ENCODE measurements at places on chromosomes 12 and 14. TPM values are rescaled to one million over a fixed set of nuclear protein-coding genes. Genes with fewer than 3 reads are reported as not detected.
A peak's percentile ranks its signal among the peaks of the same experiment; 100 is the strongest.

DNA sequence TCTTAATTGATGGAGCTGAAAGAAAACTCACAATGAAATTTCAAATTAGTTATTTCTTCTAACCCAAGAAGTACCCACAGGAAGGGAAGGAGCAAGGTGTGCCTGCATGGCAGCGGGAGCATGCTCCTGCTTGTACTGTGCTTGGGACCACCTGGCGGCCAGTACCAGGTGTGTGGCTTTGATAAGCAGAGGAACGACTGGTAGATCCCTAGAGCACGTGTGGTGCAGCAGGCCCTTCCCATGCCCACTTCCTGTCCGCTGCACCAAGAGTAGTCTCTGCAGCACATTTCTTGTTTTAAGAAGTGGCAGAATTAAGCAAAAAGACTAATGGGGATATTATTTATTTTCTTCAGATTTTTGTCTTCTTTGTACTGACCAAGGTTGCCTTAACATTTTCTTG is 122.3 kb upstream of the ATF1 start:
- no peak for DNase-seq

DNA sequence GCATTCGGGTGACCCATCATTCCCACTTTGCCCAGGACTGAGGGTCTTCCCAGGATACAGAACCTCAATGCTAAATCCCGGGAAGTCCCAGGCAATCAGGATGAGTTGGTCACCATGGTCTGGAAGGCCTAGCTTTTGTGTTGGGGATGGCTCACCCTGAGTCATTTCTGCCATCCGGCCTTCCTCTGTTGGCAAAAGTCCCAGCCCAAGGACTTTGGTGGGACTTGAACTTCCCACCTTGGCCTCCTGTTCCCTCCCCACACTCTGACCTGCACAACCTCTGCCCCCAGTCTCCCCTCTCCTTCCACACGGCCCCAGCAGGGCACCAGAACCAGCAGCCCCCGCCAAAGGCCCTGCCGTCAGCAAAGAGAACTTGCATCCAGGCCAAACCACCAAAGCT is 24.6 kb upstream of the NCOR2 start:
- no peak for DNase-seq

GRCh38 chr12:111238075-111238734 is 130.7 kb downstream of the PHETA1 start:
- no peak for DNase-seq

- DNase-seq, result no peak
Observed at GRCh38 chr12:13890943-13891342, 90.5 kb downstream of the GRIN2B start.

- no peak for DNase-seq
Observed at GRCh38 chr12:68768431-68768939, 22.5 kb downstream of the SLC35E3 start.

DNA sequence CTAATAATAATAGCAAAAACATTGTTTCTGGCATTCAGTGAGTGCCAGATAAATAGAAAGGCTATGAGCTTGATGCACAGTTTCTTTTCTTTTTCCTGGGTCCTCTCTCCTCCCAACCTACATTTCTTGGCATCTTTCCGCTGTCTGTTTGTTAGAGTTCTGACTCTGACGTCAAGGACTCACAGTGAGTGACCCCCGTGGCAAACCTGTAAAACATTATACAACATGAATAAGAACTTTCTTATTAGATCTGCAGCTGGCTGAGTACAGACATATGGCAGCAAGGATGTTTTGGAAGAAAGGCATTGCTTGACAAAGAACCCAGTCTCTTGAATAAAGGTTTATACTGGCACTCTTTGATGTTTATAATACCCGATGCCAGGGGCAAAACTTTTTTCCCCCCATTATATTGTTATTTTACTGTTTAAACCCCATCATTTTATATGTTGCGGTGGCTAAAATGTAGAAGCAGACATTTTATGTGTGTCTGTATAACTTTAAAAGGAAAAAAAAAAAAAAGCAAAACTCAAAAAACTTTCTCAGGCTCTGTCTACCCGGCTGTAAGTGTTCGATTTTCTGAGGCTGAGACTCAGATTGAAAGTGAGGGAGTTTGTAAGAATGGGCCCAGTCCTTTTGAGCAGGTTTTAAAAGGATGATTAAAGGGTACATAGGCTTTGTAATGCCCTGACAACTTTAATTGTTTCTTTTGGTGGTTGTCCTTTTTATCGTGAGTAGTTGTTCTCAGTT is 159.3 kb downstream of the PDE3A start:
- DNase-seq, result no peak

DNA sequence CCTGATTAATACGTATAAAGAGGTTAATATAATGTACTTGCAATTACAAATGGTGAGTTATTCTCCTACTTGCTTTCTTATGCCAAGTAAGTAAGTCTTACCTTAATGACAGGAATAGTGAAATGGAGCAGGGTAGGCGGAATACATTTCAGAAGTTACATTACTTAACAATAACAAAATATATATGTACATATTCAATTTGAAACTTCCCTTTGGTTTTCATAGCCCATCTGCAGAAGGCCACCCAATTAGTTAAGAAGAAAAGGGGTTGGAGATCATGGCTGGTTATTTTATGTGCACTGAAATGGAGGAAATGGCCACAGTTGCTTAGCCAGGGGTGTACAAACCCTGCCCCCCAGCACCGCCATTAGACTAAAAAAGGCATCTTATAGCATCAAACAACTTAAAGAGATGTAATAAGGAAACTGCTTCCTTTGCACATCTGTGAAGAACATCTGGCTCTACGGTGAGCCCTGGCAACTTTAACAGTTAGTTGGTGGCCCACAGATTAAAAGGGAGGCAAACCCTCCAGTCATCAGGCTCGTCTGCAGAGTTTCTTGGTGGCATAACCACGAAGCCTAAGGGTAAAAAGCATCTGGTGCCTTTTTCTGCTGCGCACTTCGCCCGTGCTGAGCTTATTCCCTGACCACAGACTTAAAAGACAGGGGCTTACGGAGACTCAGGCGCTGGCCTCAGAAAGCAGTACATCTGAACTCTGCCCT is 38.8 kb upstream of the DACT1 start:
- no peak for DNase-seq

DNA sequence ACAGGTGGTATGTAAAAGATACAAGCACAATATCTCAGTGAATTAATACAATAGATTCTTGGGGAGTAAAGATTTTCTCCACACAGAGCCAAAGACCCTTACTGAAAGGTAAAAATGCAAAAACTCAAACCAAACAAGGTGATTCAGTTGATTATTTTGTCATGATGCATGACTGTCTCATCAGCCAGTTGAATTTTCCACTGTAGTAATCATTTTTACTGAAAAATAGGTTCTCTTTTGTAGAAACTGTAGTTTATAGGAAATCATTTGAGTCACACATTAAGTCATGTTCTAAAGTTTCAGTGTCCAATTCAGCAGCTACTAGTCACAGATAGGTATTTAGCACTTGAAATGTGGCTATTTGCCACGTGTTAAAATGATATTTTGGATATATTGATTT is 53.6 kb downstream of the PPFIA2 start:
- DNase-seq, result no peak

DNA sequence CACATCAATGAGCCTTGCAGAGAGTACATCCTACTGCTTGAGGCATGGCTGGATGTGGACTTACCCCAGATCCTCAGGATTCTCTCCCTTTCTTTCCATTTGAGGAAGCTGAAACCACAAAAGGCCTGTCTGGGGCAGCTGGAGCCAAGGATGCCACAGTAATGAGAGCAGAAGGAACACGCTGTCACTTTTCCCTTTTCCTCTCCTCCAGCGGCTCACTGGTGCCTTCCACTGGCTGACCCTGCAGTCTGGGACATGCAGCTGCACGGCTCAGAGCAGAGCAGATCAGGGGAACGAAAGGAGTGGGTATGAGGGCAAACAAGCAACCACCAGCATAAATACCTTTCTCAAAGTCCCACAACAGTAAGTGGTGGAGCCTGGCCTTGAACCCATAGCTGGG is 78.2 kb downstream of the GAS2L3 start:
- no peak for DNase-seq

The DBX2 gene
- total RNA-seq, result 0.12 TPM

The TESPA1 gene
- total RNA-seq, result 1.3 TPM

GRCh38 chr14:23324993-23325392 is 3.7 kb downstream of the PABPN1 start:
- no peak for DNase-seq

The YARS2 gene
- 19.9 TPM for total RNA-seq

- DNase-seq, result no peak
Observed at GRCh38 chr14:30443368-30444007, 115.5 kb upstream of the G2E3 start.

The ASB2 gene
- 0.36 TPM for total RNA-seq

The ZCCHC8 gene
- 22.9 TPM for total RNA-seq

DNA sequence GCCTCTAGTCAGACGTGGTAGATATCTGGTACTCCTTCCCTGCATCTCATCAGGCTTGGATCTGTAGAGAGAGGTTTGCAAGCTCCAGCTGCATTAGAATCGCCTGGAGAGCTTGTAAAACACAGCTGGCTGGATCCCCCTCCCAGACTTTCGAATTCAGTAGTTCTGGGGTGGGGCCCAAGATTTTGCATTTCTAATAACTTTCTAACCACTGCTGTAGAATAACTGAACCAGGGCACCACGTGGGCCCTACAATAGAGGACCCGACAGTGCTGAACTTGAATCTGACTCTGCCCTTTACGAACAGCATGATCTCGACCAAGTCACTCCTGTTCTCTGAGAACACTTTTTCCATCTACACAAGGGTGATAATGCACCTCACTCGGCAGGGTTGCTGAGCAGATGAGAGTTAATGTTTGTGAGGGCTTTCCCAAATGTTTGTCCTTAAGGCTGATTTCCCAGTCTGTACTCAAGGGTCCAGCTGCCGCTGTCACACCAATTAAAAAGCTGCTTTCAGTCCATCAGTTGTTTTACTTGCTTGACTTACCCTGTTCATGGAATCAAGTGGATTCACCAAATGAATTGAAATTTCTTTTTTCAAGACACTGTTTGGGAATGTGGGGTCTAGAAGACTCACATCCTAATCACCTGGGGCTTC is 86.6 kb upstream of the SLC24A4 start:
- no peak for DNase-seq

DNA sequence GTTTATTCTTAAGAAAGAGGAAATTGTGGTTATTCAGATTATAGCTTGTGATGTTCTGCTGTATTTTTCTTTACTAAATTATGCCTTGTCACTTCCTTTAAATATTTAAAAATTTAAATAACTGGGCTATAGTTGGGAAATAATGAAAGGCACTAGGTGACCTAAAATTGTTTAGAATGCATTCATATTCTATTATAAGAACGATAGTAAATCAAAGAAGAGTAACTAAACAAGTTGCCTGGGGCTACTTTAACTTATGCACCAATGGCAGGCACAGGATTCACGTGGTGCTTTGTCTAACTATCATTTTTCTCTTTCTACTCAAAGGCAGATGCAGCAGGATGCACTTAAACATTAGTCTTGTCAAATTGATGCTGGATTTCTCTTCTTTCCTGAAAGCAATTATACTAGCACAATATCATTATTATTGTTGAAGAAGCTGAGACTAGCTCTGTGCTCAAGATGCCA is 190.7 kb upstream of the PPFIA2 start:
- no peak for DNase-seq

- DNase-seq, result no peak
Observed at GRCh38 chr14:46596236-46596635, 55.3 kb downstream of the RPL10L start.

GRCh38 chr12:14678547-14679150 is 17.8 kb downstream of the GUCY2C start:
- no peak for DNase-seq

DNA sequence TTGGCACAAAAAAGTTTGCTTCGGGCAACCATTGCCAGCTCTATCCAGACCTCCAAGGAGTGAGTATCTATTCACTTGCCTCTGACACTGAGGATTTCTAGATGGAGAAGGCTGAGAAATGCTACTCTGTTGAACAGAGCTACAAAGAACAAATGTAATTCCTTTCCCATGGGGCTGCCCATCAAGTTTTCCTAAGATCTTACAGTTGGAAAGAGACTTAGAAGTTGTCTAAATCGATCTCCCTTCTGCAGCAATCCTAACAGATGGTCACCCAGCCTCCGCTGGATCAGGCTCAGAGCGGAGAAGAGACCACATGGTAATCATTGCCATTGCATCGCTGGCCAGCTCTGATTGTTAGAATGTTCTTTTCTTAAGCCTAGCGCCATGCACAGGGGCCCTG is 110.1 kb upstream of the BCL2L14 start:
- DNase-seq, result no peak

DNA sequence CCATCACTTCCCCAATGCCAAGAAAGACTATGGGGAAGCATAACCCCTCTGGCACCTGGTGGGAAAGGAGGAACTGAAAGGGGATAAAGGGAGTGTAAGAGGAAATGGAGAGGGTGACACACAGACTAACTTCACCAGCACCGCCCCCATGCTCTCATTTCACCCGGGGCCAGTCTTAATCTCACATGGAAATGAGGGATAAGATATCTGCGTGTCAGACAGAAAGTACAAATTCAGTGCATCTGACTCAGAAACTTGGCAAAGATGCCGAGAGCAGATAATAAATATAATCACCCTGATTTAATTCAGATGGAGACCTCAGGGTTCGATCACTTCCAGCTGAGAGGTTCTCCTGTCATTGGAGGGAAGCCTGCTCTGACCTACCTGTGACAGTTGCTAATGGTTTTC is 191.6 kb downstream of the DUSP6 start:
- peak; percentile 40 for DNase-seq

DNA sequence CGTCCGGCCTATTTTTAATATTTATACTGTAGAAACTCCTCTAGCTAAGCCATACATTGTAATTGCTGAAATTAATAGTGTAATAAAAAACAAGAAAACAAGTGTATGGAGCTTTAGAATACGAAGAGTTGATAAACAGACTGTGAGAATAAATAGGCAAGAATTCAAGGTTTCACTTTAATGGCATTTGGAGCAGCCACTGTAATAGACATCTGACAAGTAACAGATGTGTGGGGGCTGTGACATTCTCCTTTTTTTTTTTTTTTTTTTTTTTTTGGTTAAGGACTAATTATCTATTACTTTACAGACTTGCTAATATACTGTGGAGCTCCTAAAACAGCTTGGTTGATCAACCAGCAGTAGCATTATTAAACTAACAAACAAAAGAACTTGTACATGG is 42.1 kb upstream of the CFAP54 start:
- no peak for DNase-seq

The LRIG3 gene
- 22.6 TPM for total RNA-seq

GRCh38 chr12:68011882-68012207 is 22.6 kb downstream of the IFNG-AS1 start:
- no peak for DNase-seq
